Stimulated activated CD4-positive, alpha-beta T cell treated with anti-CD3 and anti-CD28 coated beads, Interleukin-1b, Interleukin-23, amount 100 ng/mL, for 1 hour (primary cell): ENCODE measurements at places on chromosomes 1 and 21.

GRCh38 chr21:42227909-42228708, 9.2 kb downstream of the ABCG1 start:
- DNase-seq, result peak; percentile 73

GRCh38 chr1:114034567-114035303, 55.5 kb downstream of the OLFML3 start:
- DNase-seq, result no peak

GRCh38 chr1:172321451-172321850, 99.0 kb upstream of the C1orf105 start:
- no peak for DNase-seq

- DNase-seq, result no peak
Measured at GRCh38 chr1:61080413-61081143, 1.8 kb upstream of the NFIA start.

GRCh38 chr1:210366767-210367166, 38.1 kb downstream of the HHAT start:
- DNase-seq, result no peak

- DNase-seq, result no peak
Measured at GRCh38 chr1:167713330-167714081, 8.3 kb upstream of the MPZL1 start.

- DNase-seq, result no peak
Measured at GRCh38 chr1:34896612-34897011, 32.8 kb downstream of the DLGAP3 start.

- DNase-seq, result no peak
Measured at GRCh38 chr1:119861547-119861946, 34.8 kb downstream of the ADAM30 start.

GRCh38 chr1:9228609-9229008, 6.0 kb upstream of the H6PD start:
- no peak for DNase-seq

GRCh38 chr1:111140680-111140967, 601 bp downstream of the CEPT1 start:
- no peak for DNase-seq

DNA sequence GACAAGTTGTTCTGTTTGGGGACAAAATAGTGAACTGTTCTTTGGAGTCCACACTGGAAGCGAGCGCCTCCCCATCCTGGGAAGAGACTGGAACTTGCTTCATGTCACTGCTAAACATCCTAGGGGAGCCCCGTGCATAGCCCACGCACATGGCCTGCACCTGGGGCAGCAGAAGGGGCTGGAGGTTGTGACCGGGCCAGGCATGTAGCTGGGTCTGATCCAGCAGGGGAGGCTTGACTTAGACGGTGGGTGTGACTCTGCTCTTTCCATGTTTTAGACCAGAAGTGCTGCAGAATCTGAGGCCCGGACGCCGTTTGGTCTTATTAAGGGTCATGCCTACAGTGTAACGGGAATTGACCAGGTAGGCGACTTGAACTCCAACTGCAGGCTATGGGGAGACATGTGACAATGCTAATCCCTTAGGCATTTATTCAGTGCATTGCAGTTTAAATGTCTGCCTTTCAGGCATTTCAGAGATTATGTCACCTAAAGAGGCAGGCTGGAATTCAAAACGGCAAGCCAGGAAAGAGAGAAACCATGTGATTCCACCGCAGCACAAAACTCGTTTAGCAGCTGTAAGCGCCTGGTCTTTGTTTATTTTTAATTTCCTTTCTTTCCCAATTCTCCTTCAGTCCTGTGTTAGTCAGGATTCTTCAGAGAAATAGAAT, 21.8 kb downstream of the CAPN9 start:
- DNase-seq, result no peak

DNA sequence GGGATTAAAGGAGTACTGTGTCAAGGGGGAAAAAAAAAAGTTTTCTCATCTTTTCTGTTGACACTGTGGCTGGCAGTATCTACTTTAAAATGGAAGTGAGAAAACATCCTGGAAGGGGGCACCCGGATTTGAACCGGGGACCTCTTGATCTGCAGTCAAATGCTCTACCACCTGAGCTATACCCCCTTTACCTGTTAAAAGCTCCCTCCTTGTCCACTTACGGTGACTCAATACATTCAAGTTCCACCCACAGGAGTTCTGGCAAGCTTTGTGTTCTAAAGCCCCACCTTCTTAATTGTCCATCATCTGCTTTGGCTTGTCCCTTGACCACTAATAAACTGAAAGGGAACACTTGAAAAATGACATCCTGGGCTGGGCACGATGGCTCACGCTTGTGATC, 68.2 kb downstream of the FNBP1L start:
- DNase-seq, result no peak

- DNase-seq, result no peak
Measured at GRCh38 chr1:15727424-15727823, 8.6 kb upstream of the SLC25A34 start.

GRCh38 chr1:38120552-38121230, 74.1 kb upstream of the POU3F1 start:
- DNase-seq, result no peak

- no peak for DNase-seq
Measured at GRCh38 chr1:53639996-53640700, 98.8 kb downstream of the GLIS1 start.

GRCh38 chr1:104648269-104648691, 898.6 kb downstream of the AMY1C start:
- no peak for DNase-seq

GRCh38 chr21:44816761-44817505, 929 bp downstream of the SUMO3 start:
- no peak for DNase-seq

DNA sequence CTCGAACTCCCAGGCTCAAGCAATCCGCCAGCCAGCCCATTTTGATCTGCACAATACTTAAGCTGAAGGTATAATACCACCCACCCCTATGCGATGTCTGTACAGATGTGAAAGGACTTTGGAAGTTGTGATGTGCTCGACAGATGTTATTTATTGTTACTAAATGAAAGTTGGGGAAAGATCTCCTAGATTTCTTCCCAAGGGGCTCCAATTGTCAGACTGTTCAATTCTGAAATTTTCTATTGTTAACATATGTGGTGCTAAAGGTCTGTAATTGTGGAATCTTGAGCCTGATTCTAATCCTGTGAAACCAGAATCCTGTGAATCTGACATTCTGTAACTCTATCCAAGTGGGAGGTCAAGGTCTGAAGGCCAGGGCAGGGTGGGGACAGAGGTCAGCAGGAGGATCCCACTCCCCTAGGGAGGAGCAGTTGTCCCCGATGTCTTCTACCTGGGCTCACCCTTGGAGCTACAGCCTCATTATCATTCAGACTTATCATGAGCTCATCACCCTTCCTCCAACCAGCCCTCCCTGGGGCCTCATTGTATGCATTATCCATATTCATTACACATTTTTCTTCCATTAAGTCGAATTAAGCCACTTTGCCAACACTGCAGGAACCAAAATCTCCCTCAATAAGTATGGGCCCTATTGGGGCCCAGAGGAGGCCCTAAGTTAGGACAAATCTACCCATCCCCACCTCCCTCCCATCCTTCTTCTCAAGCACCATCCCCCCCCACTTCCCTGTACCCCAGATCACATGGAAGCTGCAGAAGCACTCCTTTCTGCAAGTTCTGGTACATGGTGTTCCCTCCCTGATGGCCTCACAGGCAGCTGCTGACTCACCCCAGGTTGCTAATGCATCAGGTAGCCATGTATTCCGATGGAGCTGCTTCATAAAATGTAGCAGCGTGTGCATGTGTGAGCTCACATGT, 32.3 kb downstream of the SHISAL2A start:
- DNase-seq, result no peak

GRCh38 chr1:95809391-95809790, 575.4 kb downstream of the RWDD3 start:
- no peak for DNase-seq
